ENCODE measurements at places on chromosomes 7 and 10.

DNA sequence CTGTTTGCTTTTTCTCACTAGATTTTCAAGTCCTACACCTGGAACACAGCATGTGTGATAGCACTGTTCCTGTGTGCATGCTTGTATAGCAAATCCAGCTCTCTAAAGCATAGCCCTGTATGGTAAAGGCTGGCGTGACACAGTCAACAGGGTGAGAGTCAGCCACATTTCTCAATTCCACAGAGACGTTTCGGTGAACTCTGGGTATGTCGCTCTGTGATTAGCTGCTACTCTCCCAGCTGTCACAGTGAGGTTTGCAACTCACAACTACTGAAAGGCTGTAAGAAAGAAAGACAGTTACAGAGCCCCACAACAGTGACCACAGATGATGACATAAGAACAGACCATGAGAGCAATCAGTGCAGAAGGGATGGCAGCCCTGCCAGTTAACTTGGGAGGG lies 170.6 kb upstream of the IMMP2L start:
- DNase-seq, result no peak

DNA sequence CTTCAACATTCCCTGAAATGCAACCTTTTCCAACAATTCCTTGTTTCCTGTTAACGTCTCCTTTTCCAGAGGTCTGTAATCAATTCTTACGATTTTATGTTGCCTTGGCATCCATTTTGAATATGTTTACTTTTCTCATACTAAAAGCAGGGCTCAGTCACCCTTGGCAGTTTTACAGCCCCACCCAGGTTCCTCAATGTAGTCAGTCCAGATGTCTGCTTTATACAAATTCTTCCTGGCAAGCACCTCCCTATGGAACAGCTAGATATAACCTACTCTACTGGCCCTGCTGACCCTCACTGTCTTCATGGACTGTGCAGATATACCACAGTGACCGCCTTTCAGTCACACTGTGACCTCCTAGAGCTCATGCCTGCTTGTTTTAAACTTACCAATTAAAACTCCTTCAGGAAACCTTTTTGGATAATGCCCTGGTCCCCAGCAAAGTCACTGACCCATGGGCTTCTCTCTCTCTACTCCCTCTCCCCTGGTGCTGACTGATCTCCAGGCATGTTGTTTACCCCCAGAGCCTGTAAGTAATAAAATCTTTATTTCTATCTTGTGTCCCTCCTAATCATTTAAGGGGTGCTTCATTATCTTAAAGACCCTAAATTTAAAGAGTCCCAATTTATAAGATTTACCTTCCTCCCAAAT lies 147.1 kb upstream of the STEAP1 start:
- DNase-seq, result no peak

DNA sequence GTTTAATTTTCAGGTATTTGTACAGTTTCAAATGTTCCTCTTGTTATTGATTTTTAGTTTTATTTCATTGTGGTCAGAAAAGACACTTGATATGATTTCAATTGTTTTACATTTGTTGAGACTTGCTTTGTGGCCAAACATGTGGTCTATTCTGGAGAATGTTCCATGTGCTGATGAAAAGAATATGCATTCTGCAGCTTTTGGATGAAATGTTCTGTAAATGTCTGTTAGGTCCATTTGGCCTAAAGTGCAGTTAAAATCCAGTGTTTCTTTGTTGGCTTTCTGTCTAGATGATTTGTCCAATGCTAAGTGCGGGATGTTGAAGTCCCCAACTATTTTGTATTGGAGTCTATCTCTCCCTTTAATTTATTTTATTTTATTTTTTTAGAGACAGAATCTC lies 70.5 kb downstream of the ZNF503 start:
- no peak for DNase-seq

- DNase-seq, result no peak
These were observed 11.6 kb downstream of the SPOCK2 start for GRCh38 chr10:72076756-72077155.

DNA sequence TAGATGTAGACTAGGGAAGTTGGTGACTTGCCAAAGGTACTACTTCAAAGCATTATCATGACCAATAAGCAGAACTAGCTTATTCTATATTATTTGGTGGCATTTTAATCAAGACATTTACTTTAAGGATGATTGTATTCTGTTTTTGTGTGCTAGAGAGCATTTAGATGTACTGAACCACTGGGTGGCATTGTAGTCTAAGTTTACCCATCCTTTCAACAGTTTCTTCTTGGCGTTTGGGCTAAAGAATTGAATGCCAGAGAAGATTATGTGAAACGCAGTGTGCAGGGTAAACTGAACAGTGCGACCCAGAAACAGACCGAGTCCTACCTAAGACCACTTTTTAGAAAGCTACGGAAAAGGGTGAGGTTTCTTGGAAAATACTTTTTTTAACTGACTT lies 26.8 kb downstream of the PRPF18 start:
- no peak for DNase-seq

DNA sequence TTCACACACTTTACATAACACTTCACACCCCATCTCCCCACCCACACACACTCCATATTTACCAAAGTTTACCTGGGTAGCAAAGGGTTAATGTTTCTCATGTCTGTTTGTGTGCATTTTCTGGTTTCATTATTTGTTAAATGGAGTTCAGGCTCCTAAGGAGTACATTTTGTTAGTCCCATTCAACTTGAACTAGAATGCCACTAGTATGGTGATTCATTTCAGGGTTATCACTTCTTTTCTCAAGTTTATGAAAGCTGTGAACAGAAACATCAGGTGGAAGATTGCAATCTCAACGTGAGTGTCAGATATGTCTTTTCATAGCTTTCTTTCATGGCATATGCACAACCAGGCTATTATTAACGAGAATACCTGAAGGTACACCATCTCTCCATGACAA lies 1027.5 kb downstream of the GATA3 start:
- no peak for DNase-seq

DNA sequence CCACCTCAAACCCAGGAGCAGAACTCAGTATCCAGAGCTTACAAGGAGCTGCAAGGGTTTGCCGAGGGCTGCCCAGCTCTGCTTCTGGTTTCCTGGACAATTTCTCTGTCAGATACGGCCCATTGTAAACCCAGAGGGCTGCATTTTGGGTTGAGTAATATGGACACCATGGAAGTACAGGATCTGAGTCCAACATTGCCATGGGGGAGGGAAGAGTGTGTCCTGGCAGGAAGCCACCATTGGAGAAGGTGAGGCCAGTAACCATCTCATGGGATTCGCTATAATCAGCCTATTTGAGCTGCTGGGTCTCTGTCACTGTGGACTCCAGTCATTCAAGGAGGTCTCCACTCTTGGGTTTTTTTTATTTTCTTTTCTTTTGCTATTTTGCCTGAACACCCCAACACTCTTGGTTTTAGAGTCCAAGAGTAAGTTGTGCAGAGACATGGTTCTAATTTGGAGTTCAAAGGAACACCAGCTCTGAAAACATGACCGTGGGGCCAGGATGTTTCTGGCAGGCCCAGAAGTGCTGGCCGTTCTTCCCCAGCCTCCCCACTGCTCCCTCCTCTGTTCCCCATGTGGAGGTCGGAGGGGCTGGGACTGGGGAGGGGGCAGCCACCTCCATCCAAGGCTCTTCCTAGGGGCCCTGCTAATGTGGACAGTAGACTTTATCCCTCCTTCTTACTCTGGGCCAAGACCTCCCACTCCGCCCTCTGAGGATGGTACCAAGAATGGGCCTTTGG lies 46.2 kb downstream of the CHST3 start:
- no peak for DNase-seq

GRCh38 chr10:124878457-124878739 lies 63.5 kb upstream of the ZRANB1 start:
- no peak for DNase-seq

GRCh38 chr10:67527351-67527750 lies 168.6 kb downstream of the CTNNA3 start:
- no peak for DNase-seq

DNA sequence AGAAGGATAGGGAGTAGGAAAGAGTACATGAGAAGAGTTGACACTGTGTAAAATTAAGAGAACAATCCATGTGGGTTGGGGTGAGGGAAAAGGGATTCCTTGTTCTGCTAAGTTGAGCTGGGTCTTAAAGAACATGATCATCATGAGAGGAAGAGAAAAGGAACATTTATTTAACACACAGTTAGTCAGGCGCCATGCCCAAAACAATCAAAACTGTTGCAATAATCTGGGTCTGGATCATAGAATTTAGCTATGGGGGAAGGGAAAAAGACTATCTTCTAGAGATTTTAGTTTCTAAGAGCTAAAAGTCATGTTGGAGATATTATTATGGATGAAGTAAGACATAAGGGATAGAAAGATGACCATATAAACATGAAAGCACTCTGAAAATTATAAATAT lies 178.9 kb downstream of the SEM1 start:
- DNase-seq, result no peak

DNA sequence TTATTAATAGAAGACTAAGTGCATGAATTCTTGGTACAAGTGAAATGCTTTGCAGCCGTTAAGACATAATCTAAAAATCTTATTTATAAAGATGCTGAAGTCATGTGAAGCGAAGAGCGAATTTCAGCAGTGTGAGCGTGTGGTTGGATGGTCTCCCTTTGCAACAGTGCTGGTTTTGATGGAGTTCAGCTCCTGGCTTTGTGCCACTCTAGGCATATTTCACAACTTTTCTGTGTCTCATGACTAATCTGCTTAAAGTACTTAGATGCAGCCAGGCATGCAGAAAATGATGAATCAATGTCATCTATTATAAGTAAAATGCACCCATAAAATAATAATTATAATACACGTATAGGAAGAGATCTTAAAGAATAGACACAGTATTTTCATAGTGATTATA lies 107.2 kb upstream of the TCERG1L start:
- DNase-seq, result no peak

DNA sequence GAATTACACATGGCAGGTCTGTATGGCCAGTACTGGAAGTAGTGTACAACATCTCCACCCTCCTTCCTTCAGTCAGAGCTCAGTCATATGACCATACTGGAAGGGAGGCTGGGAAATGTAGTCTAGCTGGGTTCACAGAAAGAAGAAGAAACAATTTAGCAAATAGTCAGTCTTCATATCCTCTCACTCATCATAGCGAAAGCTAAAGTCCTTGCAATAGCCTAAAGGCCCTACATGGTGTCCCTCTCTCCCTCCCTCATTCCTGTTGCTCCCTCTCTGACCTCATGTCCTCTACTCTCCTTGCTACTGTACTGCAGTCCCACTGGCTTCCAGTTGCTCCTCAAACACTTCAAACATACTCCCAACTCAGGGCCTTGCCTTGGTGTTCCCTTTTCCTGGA lies 4.3 kb upstream of the CALU start:
- no peak for DNase-seq

DNA sequence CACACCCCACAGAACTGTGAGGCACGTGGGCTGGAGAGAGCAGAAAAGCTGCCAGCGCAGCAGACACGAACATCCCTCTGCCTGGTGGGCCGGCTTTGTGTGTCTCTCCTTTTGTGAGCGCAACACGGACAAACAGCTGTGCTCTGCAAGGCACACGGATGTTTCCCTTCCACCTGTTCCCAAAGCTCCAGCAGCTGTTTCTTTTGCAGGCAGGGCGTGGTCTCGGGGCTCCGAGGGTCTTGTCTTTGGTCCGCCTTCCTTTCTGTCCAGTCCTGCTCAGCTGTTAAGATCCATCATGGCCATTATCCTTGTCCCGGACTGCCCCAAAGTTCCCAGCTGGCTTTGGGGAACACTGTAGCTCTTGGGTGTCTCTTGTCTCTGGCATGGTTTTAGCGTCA lies 32.7 kb upstream of the SH2B2 start:
- DNase-seq, result no peak

GRCh38 chr10:7610651-7611389 lies 55.9 kb downstream of the ITIH5 start:
- no peak for DNase-seq

DNA sequence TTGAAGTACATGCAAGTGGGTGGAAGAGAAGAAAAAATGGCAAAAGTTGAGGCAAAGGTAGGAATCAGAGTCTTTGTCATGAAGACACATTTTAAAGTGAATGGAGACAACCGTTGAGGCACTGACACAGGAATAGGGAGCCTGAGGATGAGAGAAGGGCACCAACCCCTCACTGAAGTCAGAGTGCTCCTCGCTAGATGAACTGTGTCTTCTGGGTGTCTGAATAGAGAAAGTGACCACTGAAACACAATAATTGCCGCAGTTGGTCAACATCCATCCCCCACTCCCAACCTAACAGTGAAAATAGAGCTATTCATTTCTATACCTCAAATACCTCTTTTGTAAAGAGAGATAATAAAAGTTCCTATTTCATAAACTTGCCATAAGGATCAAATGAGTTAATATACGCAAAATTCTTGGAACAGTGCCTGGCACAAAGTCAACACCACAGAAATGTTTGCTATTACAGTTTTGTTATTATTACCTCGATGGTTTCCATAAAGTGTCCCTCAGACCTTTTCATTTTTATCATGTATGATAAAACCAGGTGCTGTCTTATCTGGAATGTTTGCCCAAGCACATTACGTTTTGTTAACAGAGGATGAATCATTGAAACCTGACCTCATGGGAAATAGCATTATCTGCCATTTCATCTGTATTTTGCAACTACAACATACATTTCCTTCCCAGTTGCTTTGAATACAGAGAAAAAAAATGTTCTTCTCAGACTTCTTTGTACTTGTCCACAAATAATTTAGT lies 61.8 kb upstream of the SP4 start:
- DNase-seq, result no peak

DNA sequence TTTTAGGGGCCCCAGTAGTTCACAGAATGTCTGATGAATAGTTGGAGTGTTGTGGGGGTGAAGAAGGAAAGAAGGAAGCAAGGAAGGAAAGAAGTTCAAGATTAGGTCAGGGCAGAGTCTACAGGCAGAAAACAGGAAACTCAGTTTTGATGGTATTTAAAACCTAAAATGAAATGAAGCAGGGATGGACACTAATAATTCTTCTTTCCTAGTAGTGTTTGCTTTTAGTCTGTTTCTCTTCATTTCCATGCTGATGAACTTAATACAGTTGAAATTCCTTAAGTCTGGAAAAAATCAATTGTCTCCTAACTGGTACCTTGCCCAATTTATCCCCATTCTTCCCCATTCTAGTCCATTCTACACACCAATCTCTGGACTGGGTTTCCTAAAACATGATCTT lies 59.0 kb upstream of the GSAP start:
- DNase-seq, result no peak

DNA sequence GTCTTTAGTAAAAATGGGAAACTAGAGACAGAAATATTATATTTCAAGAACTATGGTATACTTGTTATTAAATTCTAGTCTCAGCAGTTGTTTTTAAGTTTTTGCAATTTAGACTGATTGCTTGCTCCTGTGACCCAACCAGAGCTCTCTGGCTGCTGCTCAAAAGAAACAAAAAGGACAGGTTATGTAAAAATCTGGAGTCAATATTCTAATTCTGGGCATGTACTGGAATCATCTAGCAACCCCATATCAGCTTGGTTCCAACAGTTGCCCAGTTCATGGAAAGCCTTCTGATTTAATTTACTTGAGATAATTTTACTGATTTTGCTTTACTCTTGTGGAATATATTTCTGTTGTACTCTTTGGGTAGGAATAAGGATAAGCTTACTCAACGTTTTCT lies 10.3 kb downstream of the KCP start:
- no peak for DNase-seq

All from renal cortex interstitium (tissue), 15 donors.